Cardiac muscle cell (in vitro differentiated cells and primary cell): ENCODE measurements at places on chromosomes 5 and 9. TPM values are rescaled to one million over a fixed set of nuclear protein-coding genes. Genes with fewer than 3 reads are reported as not detected.

The SLC4A9 gene
- 0.06 TPM in 1 of 2 replicates, not detected in the other for polyA plus RNA-seq

The DCAF12 gene
- 27.1 and 36.0 TPM in 2 replicates for polyA plus RNA-seq

The CDH12 gene
- polyA plus RNA-seq = 0.56 and 0.97 TPM in 2 replicates

The POLK gene
- polyA plus RNA-seq = 10.0 and 11.4 TPM in 2 replicates

The KCNN2 gene
- 13.5 and 17.6 TPM in 2 replicates for polyA plus RNA-seq

The SAXO1 gene
- polyA plus RNA-seq = 0.24 and 0.30 TPM in 2 replicates

The MELK gene
- polyA plus RNA-seq = 11.5 and 23.4 TPM in 2 replicates

The LCN15 gene
- 0.17 TPM in 1 of 2 replicates, not detected in the other for polyA plus RNA-seq

The C5orf46 gene
- 0.43 TPM in 1 of 2 replicates, not detected in the other for polyA plus RNA-seq

The OSTF1 gene
- polyA plus RNA-seq = 34.4 and 37.1 TPM in 2 replicates

The IFNE gene
- not detected in 2 replicates for polyA plus RNA-seq

The C1QTNF2 gene
- 0.24 TPM in 1 of 2 replicates, not detected in the other for polyA plus RNA-seq

The DMGDH gene
- polyA plus RNA-seq = 2.6 TPM in 1 of 2 replicates, not detected in the other

The HOMER1 gene
- 26.3 and 28.5 TPM in 2 replicates for polyA plus RNA-seq

The ANKS6 gene
- polyA plus RNA-seq = 25.5 and 33.5 TPM in 2 replicates

The PCDHGB2 gene
- 1.0 and 2.8 TPM in 2 replicates for polyA plus RNA-seq

The FBXL7 gene
- polyA plus RNA-seq = 16.7 and 17.4 TPM in 2 replicates

The CDH18 gene
- 1.2 and 2.1 TPM in 2 replicates for polyA plus RNA-seq

The GPSM1 gene
- 52.2 and 58.5 TPM in 2 replicates for polyA plus RNA-seq

The MYOZ3 gene
- 10.7 and 13.8 TPM in 2 replicates for polyA plus RNA-seq

The SLC25A2 gene
- polyA plus RNA-seq = not detected in 2 replicates

The MAP1B gene
- 95.6 and 119 TPM in 2 replicates for polyA plus RNA-seq

The ADRB2 gene
- 7.3 and 12.9 TPM in 2 replicates for polyA plus RNA-seq
